ENCODE measurements at places on chromosomes 3 and 15.

DNA sequence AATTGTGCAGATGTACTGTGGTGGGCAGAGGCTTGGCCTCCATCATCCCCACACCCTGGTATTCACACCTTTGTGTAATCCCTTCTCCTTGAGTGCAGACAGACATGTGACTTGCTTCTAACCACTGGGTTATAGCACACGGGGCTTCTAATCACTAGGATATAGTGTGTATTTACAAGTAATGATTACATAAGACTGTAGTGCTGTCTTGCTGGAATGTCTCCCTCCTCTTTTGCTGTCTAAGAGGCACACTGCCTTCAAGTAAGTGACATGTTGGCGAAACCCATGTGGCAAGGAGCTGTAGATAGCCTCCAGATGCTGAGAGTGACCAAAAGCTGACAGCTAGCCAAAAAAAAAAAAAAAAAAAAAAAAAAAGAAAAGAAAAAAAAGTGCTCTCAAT is 542.7 kb upstream of the MDFIC2 start:
- DNase-seq, result no peak

GRCh38 chr3:128725547-128726022 is 398 bp upstream of the RAB7A start:
- DNase-seq, result no peak

DNA sequence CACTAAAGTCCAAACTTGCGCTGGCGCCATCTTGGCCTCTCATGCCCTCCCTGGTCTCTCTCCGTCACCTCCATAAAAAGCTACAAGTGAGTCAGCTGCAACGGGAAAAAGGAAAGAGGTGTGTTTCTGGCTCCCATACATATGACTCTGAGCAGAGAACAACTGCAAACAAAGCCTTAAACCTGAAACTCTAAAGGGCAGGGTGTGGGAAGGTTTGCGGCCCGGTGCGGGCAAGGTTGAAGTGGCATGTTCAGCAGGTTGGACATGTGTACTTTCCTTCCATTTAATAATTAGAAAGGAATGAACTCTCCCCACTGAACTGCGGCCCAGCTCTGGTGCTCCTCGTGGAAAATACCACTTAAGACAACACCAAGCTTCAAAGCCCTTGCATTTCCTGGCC is 59.0 kb upstream of the PPARG start:
- DNase-seq, result no peak

DNA sequence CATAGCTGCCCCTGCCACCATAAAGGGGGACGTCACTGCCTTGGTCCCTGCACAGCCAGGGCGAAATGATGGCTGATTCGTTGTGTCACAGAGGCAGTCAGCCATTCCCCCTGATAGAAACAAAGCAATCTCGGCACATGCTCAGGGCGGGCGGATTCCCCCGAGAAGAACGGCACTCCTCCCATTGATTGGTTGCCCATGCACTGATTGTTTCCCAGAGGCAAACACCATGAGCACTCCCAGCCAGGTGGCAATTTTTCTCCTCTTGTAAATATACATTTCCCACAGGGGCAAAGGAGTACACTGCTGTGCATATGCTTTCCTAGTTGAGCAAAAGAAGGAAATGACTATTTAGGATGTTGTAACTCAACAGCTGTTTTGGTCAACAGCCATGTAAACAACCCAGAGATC is 56.5 kb downstream of the KY start:
- no peak for DNase-seq

GRCh38 chr15:77499087-77499760 is 78.5 kb downstream of the HMG20A start:
- no peak for DNase-seq

DNA sequence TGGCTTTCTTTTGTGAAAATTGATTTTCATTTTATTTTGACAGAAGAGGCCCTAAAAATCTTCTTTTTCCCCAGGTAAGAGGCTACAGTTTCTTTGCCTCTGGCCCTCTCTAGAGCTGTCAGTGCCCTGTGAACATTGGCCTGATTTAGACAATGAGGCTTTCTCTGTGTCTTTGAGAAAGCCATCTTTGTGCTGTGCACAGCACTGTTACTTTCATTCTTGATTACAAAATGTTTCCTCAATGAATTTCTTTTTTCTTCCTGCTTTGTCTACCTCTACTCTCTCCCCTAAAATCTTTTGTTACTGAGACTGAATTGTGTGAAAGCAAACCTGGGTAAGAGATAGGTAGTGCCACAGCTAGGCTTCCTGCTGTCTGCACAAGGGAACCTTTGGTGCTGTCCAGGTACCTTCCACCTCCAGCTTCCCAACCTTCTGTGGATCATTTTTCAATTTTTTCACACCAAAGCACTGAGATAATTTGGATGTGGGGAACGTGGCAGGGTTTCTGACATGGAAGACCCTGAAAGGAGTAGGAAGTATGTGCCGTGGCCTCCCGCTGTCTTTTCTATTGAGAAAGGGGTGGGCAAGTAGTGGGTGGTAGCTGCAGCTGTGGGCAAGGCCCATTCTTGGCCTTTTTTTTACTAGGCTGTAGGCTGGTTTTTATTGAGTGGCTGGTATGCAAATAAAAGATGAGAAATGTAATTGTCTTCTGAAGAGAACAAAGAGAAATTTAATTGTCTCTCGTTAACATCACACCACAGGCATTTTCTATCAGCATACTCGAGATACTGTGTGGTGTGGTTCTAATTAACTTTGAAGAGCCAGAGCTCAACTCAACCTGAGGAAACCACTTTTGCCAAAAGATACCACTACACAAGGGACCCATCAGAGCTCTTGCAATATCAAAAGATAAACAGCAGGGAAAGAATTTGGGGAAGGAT is 21.0 kb downstream of the RAB8B start:
- no peak for DNase-seq

- DNase-seq, result no peak
Observed at GRCh38 chr3:14689247-14689980, 14.5 kb downstream of the C3orf20 start.

- no peak for DNase-seq
Observed at GRCh38 chr3:179330438-179330837, 7.6 kb downstream of the ZNF639 start.

DNA sequence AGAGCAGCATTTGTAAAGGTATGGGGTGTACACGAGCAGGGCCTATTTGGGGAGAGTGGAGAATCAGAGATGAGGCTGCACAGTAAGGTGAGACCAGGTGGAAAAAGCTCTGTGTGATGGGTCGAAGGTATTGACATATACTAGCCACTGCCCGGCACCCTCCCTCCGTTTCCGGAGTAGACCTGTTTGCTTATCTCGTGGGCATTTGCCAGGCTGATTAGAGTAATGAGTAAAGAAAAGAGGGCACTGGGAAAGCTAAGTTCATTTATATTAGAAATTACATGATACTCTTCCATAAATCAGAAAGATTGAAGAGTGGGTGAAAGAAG is 46.2 kb upstream of the ATG7 start:
- DNase-seq, result no peak

GRCh38 chr3:114404590-114404989 is 110.8 kb downstream of the TIGIT start:
- no peak for DNase-seq

GRCh38 chr3:169242708-169243513 is 420.6 kb downstream of the MECOM start:
- DNase-seq, result no peak

GRCh38 chr3:118548434-118548833 is 486.2 kb downstream of the IGSF11 start:
- DNase-seq, result no peak

- no peak for DNase-seq
Observed at GRCh38 chr3:73680391-73681095, 55.8 kb upstream of the PDZRN3 start.

- no peak for DNase-seq
Observed at GRCh38 chr3:174199696-174200095, 659.4 kb upstream of the NAALADL2 start.

DNA sequence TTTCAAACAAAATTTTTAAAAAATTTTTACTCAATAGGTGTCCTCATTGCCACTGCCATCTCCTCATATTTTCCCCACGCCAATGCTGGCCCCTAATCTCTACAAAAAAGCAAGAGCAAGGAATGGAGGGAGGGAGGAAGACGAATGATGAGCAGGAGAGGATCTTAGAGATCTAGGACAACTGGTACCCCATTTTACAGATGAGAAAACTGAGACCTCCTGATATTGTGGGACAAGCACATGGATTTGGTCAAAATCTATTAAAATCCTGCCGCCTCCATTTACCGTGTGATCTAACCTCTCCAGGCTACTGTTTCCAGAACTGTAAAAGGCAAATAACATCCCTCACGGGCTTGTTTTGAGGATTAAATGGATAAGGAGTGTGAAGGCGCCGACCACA is 4.6 kb downstream of the HEG1 start:
- no peak for DNase-seq

GRCh38 chr3:44601749-44602148 is 17.0 kb downstream of the ZNF660 start:
- DNase-seq, result no peak
